ENCODE measurements at places on chromosomes 6 and 20. TPM values are rescaled to one million over a fixed set of nuclear protein-coding genes. Genes with fewer than 3 reads are reported as not detected.

- DNase-seq, result no peak
- H3K36me3 ChIP-seq, result no peaks in the 10 kb centered on the region
- H3K27me3 ChIP-seq, result no peaks in the 10 kb centered on the region
- H3K4me1 ChIP-seq, result no peaks in the 10 kb centered on the region
- no peak overlapping the region for H3K27ac ChIP-seq
- no peak overlapping the region for H3K4me3 ChIP-seq
Measured at GRCh38 chr6:107293350-107293749, 166.0 kb downstream of the PDSS2 start.

DNA sequence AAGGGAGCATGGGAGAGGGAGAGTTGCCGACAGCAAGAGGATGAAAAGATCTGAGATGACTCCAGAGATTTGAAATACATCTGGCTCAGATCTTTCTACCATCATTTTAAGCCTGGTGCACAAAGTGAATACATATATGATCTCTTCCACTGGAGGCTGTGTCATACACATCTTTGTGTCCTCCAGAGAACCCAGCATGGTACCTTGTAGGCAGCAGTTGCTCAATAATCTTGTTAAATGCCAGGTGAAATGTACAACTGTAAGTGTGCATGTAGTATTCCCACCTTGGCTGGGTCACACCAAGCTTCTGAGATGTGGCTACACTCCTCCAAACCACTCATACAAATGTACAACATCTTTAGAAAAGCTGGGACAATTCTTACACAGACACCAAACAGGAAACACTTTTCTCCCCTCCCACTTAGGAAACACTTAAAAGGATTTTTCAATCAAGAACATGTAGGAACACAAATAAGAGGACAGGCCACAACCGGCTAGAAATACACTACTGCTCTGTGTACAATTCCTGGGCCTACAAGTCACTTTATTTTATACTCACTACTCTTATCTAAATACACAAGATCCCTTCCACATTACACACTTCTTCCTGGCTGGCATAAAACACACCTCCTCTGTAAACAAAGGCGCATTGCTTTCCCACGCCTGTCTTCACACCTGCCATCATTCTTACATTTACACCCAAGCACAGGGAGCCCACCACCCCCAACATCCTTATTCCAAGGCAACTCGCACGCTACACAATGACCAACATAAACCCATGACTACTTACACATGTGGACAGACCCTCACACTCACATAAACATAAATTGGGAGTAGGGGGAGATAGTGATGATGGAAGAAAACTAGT, 3.8 kb upstream of the IER3 start:
- H3K36me3 ChIP-seq, result no peaks in the 10 kb centered on the region
- H3K4me3 ChIP-seq, result no peak overlapping the region

DNA sequence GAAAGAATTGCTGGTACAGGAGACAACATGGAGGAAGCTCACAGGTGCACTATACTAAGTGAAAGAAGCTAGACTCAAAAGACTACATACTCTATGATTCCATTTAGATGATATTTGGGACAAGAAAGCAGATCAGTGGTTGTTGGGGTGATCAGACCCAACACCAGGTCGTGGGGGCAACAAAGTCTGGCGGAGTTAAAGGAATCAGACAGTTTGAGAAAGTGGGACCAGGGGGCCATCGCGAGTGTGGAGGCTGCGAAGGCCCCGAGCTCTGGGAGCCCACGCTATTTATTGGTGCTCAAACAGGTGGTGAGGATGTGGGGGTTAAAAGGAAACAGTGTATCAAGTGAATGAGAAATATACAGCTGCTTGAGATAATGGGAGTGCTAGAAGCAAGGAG, 282.8 kb upstream of the SGK1 start:
- H3K36me3 ChIP-seq, result no peaks in the 10 kb centered on the region
- H3K27me3 ChIP-seq, result no peaks in the 10 kb centered on the region
- H3K27ac ChIP-seq, result no peak overlapping the region
- no peak for DNase-seq
- no peaks in the 10 kb centered on the region for H3K4me1 ChIP-seq

- DNase-seq, result no peak
- H3K27ac ChIP-seq, result no peak overlapping the region
- H3K36me3 ChIP-seq, result peaks cover 5% of the 10 kb centered on the region
- no peaks in the 10 kb centered on the region for H3K27me3 ChIP-seq
- peaks cover 9% of the 10 kb centered on the region for H3K4me1 ChIP-seq
Measured at GRCh38 chr20:47583551-47583950, 81.9 kb downstream of the NCOA3 start.

GRCh38 chr20:11700831-11701230, 216.9 kb upstream of the BTBD3 start:
- no peaks in the 10 kb centered on the region for H3K36me3 ChIP-seq
- no peaks in the 10 kb centered on the region for H3K27me3 ChIP-seq
- H3K4me3 ChIP-seq, result no peak overlapping the region
- no peak for DNase-seq

GRCh38 chr20:41567615-41568014, 50.6 kb downstream of the CHD6 start:
- DNase-seq, result no peak
- H3K27me3 ChIP-seq, result no peaks in the 10 kb centered on the region
- H3K36me3 ChIP-seq, result no peaks in the 10 kb centered on the region
- H3K4me3 ChIP-seq, result no peak overlapping the region
- H3K4me1 ChIP-seq, result peaks cover 41% of the 10 kb centered on the region
- no peak overlapping the region for H3K27ac ChIP-seq

DNA sequence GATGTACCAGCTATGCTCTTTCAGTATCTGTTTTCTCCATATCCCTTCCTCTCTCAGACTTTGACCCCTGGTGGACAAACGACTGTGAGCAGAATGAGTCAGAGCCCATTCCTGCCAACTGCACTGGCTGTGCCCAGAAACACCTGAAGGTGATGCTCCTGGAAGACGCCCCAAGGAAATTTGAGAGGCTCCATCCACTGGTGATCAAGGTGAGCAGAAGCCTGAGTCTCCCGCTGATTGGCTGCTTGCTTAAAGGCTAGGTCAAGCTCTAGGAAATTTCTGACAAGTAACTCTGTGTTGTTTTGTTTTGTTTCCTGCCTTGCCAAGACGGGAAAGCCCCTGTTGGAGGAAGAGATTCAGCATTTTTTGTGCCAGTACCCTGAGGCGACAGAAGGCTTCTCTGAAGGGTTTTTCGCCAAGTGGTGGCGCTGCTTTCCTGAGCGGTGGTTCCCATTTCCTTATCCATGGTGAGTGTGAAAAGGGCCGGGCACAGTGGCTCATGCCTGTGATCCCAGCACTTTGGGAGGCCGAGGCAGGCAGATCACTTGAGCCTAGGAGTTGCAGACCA, 28.6 kb downstream of the C6orf89 start:
- DNase-seq, result peak; percentile 72
- no peak overlapping the region for H3K4me3 ChIP-seq
- peaks cover 42% of the 10 kb centered on the region for H3K4me1 ChIP-seq
- H3K27ac ChIP-seq, result peak overlapping the region; percentile 38
- H3K36me3 ChIP-seq, result peaks cover 36% of the 10 kb centered on the region

DNA sequence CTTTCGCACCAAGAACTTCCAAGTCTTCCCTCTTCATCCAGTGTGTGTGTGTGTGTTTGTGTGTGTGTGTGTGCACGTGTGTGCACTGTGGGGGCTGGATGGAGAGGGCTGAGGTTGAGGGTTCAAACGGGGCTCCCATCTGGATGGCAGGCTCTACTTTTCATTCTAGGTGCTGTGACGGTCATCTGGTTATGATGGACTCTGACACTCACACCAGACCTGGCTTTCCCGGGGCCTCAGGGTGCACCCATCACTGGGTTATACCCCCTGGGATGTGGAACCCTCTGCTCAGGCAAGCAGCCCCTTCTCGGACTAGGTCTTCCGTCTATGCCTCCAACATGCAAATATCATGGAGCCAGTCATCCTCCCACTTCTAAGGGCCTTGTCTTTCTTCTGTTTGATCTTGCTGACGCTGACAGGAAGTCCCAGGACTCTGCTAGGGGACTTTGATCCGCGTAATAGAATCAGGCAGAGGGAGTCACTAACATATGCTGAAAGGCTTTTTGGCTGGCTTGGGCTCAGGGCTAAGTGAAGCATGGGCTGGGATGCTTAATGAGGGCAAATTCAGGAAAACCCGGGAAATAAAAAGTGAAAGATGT, 313.6 kb downstream of the CDC5L start:
- DNase-seq, result no peak
- no peaks in the 10 kb centered on the region for H3K27me3 ChIP-seq
- H3K27ac ChIP-seq, result no peak overlapping the region
- no peak overlapping the region for H3K4me3 ChIP-seq

DNA sequence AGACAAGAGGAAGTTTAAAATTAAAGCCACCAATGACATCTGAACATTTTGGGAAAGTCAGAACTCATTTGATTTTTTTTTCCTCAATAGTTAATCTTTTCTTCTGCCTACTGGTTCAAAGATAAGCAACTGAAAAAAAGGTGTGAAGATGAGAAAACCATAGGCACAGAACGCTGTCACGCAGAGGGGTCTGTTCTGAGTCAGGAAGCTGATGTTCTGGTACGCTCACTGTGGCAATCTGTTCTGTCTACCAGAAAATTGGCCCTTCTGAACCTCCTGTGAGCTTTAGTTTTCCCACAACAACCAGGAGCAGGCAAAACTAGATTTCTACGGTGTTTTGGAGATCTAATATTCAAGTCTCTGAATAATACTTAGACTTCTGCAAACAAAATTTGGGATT, 76.7 kb upstream of the ADGRG6 start:
- H3K27ac ChIP-seq, result no peak overlapping the region
- no peaks in the 10 kb centered on the region for H3K36me3 ChIP-seq
- DNase-seq, result no peak
- H3K4me1 ChIP-seq, result no peaks in the 10 kb centered on the region
- no peak overlapping the region for H3K4me3 ChIP-seq

DNA sequence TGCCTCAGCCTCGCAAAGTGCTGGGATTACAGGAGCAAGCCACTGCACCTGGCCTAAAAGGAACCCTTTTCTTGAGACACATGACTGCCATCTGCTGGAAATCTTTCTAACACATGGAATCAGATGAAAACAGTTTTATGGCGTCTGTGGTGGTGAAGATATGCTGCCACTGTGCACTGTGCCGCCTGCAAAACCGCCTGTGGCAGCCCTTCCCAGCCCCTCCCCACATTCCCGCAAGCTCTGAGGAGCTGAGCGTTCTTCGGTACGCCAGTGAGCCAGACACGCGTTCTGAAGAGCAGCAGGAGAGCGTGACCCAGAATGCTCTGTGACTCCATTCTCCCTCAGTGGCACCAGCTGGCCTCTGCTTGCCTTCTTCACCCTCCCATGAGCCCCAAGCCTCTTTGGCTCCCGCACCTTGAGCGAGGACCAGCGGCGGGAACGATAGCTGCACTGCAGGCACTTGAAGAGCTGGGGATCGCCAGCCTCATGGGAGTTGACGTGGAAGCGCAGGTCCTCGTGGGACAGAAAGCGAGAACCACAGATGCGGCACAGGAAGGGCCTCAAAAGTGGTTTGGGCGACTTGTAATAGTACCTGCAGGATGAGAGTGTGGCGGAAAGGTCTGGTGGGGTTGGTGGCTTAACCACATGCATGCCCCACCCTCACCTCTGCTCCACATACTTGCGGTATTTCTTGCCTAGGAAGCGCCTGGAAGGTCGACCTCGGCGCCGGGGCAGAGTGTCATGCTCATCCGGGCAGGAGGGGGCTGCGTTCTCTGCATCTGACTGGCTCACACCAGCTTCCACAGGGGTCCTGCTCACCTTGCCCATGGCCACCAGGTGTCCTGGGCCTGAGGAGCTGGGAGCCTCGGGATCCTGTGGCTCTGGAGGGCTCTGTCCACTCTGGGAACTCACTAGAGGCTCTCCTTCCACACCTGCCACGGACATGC, 8.7 kb downstream of the ZNF335 start:
- peaks cover 89% of the 10 kb centered on the region for H3K36me3 ChIP-seq
- H3K4me3 ChIP-seq, result no peak overlapping the region
- no peaks in the 10 kb centered on the region for H3K27me3 ChIP-seq
- DNase-seq, result peak; percentile 38
- no peak overlapping the region for H3K27ac ChIP-seq

- H3K36me3 ChIP-seq, result no peaks in the 10 kb centered on the region
- no peaks in the 10 kb centered on the region for H3K27me3 ChIP-seq
- H3K4me3 ChIP-seq, result no peak overlapping the region
- no peak for DNase-seq
Measured at GRCh38 chr6:72175916-72176315, 289.6 kb downstream of the RIMS1 start.

DNA sequence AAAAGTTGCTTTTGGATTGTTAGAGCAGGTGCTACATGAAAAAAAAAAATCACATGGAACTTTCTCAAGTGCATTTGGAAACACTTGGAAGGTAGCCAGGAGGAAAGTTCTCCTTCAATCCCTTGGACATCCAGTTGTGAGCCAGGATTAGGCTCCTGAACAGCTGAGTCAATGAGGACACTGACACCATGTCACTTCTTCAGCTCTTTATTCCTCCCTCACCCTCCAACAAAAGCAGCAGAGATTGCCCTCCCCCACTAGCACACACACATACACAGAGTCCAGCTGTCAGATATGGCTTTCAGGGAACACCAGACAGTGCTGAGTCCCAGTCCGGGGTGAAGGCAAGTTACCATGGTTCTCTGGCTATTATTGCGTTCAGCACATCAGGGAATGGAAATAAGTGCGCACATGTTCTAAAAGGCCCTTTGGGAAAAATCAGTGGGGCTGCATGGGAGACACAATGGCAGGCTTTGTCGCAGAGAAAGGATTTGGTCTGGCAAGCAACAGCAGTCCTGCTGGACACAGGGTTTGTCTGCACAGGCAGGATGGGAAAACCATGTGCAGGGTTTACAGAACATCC, 124.7 kb upstream of the MARCKS start:
- H3K27ac ChIP-seq, result no peak overlapping the region
- DNase-seq, result no peak
- H3K4me1 ChIP-seq, result no peaks in the 10 kb centered on the region
- H3K36me3 ChIP-seq, result no peaks in the 10 kb centered on the region
- no peak overlapping the region for H3K4me3 ChIP-seq
- H3K27me3 ChIP-seq, result no peaks in the 10 kb centered on the region

DNA sequence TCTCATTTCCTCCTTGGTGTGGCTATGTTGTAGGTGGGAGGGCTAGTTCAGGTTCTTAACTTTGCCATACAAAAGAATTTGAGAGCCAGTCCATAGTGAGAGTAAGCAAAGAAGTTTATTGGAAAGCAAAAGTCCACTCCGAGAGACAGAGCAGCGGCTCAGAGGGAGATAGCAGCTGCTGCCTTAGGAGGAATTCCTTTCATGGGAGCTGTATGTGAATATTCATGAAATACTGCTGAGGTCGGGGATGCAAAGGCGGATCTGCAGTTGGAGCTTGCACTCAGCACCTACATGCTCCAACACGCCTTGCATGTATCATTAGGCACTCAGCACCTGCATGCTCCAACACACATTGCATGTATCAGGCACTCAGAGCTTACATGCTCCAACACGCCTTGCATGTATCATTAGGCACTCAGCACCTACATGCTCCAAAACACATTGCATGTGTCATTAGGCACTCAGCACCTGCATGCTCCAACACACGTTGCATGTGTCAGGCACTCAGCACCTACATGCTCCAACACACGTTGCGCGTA, 54.9 kb downstream of the CDH4 start:
- H3K4me3 ChIP-seq, result no peak overlapping the region
- H3K4me1 ChIP-seq, result no peaks in the 10 kb centered on the region
- H3K36me3 ChIP-seq, result no peaks in the 10 kb centered on the region
- no peak for DNase-seq
- no peaks in the 10 kb centered on the region for H3K27me3 ChIP-seq

Gene AVP
- not detected for total RNA-seq

Gene PAX1
- not detected for total RNA-seq

Gene MCHR2
- total RNA-seq, result not detected

Gene WRNIP1
- total RNA-seq, result 41.1 TPM

Gene BACH2
- total RNA-seq, result 48.0 TPM
